HS-5 (cell line): ENCODE measurements at places on chromosomes 16 and 17.

GRCh38 chr17:69268543-69269014 lies 40.0 kb upstream of the ABCA10 start:
- DNase-seq: no peak

DNA sequence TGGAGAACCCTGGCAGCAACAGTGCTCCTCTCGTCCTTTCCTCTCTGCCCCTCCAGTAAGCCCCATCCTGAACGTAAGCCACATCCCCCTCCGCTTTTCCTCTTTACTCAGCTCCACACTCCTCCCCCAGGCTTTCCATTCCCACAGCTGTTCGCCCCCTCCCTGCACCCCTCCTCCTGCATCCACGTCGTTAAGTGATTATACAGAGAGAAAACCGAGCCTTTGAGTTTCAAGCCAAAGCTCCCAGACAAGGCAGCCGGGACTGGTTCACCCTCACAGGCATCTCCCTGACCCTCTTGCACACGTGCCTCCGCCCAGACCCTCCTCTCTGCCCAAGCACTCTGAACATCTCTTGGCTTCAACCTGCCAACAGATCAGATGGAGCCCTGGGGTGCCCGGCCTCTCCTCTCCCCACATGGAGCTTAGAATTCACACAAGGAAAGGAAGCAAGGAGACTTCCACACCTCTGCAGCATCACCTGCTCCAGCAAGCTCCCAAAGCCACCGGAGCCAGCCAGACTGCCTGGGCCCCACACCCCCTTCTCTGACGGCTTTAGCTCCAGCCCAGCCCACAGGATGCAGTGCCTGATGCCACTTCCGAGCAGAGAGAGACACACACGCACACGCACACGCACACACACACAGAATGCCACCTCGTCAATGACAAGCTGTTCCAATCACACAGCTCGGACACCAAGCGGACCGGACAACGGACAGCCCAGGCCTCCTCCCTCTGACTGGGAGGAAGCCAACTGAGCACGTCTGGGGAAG lies 99.9 kb upstream of the CCL2 start:
- no peak for DNase-seq

- no peak for DNase-seq
Observed at GRCh38 chr17:39761861-39762496, 24.2 kb downstream of the GRB7 start.

DNA sequence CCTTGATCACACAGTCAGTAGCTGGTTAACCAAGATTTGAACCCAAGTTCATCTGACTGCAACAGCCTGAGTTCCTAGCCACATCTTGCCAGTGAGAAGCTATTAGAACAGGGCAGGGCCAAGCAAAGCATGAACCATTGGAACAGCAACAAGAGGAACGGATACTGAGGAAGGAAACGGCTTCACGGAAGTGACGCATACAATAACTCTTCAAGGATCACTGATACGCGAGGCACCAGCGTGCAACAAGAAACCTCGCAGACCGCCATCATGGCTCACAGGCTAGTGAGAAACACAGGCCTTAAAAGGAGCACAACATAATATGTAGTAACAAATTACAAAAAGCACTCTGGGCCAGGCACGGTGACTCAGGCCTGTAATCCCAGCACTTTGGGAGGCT lies 114.9 kb downstream of the CDYL2 start:
- DNase-seq: no peak
